Colonic mucosa (tissue), 4 donors: ENCODE measurements at places on chromosomes 1 and 21.
A peak's percentile ranks its signal among the peaks of the same experiment; 100 is the strongest.

DNA sequence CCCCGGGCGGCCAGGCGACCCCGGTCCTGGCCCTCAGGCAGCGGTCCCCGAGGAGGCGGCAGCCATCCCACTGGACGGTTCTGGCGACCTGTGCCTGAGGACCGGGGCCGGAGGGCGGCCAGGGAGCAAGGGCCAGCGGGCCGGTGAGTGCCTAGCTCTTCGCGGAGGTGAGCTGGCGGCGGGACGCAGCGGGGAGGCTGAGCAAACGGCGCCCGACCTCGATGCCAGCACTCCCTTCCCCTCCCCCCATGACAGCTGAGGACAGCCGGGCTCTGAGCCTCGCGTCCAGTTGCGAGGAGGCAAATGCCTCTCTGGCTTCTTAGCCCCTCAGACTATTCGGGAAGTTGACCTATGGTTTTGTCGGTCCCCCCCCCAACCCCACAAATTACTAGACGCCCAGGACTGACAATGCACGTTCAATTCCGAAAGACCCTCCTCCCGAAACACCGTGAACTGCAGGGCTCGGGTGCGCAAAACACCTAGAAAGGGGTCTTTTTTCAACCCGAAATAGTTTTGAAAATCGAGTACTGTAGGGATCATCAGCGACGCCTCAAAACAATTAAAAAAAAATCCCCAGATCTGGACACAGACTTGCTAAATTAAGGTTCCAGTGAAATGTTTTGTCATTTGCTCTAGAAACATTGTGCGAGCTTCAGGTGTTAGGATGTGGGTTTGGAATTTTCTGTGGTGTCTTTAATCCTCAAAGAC, 8.3 kb downstream of the CDKN2C start:
- peak; percentile 76 for DNase-seq

- no peak for DNase-seq
These were observed 1.2 kb upstream of the MAP3K21 start for GRCh38 chr1:233326319-233326718.

GRCh38 chr1:234891427-234891826, 237.2 kb downstream of the TOMM20 start:
- DNase-seq: no peak

DNA sequence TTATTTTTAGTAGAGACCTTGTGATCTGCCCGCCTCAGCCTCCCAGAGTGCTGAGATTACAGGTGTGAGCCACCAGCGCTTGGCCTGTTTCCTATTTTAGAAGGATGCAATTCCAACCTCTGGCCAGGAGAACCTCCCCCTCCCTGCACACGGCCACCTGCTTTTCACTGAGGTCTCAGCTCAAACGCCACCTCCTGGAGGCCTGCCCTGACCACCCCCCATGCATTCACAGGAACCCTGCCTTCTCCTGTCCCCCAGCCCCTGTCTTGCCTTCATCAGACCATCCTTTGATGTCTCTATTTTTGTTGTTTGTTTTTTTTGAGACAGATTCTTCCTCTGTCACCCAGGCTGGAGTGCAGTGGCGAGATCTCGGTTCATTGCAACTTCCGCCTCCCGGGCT, 2.3 kb downstream of the SRM start:
- no peak for DNase-seq

DNA sequence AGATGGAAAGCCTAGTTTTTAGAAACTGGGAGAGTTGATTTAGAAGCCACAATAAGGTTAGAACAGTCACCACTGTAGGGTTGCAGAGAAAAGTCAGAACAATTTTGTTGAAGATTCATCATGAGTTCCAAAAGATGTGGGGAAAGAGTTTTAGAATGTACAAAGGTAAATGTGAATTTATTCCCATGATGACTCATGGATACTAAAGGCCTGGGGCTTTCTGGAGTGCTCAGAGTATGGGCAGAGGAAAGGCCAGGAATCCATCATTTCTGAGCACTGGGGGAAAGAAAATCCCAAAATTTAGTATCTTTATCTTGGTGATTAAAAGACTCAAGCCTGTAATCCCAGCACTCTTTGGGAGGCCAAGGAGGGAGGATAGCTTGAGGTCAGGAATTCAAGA, 17.8 kb downstream of the YBX1 start:
- DNase-seq: no peak

DNA sequence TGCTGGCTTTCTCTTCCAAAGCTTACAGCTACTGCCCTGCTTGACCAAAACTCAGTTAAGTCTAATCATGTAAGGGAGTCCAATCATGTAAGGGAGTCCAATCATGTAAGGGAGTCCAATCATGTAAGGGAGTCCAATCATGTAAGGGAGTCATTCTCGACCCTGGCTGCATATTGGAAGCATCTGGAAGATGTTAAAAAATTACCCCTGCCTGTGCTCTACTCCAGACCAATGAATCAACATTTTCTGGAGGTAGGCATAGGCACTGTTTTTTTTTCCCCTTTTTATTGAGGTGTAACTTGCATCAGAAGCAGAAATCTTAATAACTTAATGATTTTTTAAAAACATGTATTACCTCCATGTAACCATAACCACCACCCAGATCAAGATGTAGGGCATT, 9.4 kb downstream of the PIGP start:
- no peak for DNase-seq

DNA sequence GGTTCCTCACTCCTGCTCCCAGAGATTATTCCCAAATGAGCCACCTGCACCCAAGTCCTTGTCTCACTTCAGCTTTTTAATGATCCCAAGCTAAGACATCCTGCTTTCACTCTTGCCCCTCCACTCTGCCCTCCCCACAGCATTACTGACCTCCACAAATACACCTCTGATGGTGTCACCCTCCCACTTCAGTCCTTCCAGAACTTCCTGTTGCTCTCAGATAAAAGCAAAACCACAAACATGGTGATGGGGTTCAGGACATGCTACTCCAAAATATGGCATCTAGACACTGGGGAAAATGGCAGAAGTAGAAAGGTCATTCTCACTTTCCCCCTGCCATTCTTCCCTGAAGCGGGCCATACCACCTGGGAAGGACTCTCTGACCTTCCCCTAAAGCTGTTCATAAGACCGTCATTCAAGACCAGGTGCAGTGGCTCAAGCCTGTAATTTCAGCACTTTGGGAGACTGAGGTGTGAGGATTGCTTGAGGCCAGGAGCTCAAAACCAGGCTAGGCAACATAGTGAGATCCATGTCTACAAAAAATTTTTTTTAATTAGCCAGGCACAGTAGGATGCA, 65.8 kb upstream of the KLHDC7A start:
- DNase-seq: no peak

- DNase-seq: no peak
These were observed 30.2 kb downstream of the OPTC start for GRCh38 chr1:203524152-203524551.

DNA sequence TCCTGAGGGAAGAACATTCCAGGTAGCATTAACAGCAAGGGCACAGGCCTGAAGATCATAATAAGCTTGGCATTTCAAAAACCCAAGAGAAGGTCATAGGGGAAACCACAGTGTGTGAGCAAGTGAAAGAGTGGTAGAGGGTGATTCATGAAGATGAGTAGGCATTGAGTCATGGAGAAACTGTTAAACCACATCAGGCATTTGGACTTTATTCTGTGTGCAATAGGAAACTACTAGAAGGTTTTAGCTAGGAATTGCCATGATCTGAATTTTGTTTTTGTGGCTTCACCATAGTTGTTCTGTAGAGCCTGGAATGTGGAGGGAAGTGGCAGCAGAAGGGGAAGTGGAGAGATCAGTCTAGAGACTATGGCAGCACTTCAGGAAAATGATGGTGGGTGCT, 359.0 kb upstream of the PTBP2 start:
- DNase-seq: no peak
